H54 (cell line): ENCODE measurements at places on chromosomes 2 and 18.

DNA sequence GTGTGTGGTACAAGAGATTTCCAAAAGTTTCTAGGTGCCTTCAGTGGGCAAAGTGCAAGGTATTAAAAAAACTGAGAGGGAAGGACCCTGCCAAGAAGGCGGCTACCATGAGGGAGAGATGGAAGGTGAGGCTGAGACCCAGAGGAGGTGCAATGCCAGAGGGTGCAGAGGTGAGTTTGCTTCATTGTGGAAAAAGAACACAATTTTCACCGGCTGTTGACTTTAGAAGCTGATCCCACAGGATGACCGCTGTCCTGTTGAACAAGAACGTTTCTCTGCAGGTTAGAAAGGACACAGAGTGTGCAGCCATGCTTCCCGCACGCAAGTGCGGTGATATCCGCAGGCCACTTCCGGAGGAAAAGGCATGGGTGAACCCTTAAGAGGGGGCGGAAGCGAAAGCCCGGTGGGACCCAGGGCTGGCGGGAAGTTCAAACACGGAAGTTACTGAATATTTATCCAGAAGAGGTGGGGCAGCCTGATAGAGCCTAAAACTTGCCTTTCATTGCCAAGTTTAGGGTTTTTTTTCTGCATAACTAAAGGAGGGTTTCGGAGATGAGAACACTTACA, 16.6 kb downstream of the SP110 start:
- DNase-seq = no peak

DNA sequence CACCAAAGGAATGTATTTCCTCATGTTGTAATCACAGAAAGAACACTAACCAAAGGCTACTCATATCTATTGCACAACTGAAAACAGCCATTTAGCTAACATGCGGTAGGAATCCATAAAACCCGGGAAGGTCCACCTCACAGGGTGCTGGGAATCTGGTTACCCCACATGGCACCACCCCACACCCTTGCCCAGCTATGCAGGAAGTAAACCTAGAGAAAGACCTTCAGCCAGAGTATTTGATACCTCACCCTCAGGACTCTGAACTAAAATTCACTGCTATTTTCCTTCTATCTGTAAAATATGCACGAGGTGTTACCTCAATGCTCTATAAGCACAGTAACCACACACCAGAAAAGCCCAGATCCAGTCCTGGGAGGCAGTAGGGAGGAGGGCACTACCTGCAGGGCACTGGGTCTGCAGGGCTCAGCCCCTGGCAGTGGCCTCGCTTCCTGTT, 45.8 kb downstream of the PTPN2 start:
- peak; percentile 53 for DNase-seq

- DNase-seq = no peak
These were observed 23.2 kb upstream of the B3GNT7 start for GRCh38 chr2:231372326-231372725.

GRCh38 chr18:64175432-64175831, 26.5 kb upstream of the LINC00305 start:
- no peak for DNase-seq

DNA sequence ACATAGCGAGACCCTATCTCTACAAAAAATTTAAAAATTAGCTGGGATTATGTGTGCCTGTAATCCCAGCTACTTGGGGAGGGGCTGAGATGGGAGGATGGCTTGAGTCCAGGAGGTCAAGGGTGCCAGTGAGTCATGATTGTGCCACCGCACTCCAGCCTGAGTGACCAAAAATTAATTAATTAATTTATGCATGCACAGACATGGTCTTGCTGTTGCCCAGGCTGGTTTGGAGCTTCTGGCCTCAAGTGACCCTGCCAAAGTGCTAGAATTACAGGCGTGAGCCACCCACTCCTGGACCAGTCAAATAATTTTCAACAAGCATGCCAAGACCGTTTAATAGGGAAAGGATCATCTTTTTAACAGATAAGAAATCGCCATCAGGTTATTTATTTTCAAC, 57.7 kb upstream of the TFCP2L1 start:
- DNase-seq = no peak

DNA sequence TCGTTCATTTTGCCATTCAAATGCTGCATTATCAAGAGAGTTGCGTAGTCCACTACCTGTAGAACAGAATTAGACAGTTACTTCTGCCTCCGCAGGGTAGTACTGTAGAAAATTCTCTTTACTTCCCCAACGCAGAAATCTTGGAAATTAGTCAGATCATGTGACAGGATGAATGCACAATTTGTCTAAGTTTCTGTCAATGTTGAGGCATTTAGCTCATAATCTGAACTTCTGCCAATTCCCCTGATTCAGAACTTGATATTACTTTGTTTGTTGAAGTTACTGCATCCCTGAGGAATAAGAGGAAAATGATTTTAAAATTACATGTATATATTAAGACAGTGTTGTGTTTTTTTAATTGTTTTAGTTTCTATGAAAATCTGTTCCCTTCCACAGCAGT, 83.4 kb downstream of the TTC27 start:
- no peak for DNase-seq

DNA sequence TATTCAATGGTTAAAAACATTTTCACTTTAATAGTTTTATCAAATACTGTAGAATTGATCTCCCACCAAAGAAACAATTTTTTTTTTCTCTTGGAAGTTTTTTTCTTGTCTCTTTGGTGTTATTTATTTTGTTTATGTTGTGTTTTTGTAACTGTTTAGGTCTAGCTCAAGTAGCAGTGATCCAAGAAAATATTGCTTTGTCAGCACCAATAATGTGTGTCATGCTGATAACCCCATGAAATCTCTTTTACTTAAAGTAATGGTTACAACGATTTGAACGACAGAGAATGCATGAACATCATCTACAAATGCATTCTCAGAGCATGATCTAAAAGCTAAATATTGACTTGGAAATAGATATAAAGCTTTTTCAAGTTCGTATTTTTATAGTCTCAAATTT, 122.9 kb downstream of the DOK6 start:
- no peak for DNase-seq

DNA sequence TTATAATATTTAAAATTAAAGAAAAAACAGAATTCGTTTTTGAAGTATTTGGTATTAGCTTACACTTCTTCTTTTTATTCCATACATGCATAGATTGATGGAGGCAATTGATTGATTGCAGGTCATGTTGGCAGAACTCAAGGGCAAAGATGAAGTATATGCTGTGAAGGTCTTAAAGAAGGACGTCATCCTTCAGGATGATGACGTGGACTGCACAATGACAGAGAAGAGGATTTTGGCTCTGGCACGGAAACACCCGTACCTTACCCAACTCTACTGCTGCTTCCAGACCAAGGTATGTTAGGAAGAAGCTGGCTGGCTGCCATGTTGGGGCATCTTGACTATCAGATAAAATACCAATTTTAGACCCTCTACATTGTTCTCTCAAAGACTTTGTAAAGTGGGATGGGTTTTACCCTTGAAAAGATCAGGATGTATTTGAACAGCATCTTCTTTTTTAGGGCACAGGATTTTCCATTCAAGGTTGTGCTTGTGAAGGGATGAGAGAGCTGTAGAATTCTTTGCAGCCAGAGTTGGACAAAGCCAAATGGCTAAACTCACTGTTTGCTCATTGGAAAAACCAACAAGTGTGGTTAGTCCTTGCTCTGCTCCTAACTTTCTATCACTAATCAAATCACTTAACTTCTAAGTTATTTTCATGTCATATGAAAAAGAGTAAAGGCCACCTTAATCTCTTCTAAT, 286.8 kb upstream of the EPAS1 start:
- no peak for DNase-seq

- no peak for DNase-seq
These were observed 12.3 kb upstream of the MEP1B start for GRCh38 chr18:32177530-32177929.

DNA sequence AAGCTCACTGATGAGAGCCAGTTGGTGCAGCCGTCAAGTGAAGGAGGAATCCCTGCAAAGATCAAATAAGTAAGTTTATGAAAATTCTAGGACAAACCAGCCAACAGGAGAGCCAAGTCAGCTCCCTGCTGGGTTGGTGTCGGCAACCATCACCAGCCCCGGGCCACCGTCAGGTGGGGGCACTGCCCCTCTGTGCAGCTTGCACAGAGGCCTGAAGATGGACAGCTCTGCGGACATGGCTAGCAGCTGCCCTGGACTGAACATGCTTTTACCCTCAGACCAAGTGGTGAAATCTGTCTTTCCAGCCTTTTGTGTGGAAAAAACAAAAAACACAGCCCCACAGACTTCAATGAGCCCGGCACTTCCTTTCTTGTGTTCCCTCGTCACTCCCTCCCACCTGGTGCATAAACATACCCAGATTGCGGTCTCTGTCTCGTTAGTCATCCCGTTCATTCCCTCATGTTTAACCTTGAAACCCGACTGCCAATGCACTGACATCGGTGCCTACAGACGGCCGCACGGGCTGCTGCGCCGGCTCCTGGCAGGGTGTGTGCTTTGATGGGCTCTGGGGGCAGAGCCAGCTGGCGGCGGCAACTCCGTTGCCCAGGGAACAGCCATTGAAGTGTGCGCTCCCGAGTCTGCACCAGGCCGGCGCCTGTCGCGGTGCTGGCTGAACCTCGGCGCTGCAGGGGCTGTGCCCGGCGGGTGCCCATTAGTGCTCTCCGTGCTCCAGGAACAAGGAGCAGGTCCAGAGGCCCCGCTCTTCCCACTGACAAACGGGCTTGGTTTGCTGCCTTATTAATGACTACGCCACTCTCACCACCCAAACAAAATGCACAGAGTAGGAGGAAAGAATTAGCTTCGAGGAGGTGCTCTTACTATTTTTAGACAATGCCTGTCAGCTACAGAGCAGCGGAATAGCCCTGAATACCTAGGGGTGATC, 95.3 kb downstream of the EIPR1 start:
- DNase-seq = peak; percentile 92

GRCh38 chr2:50714089-50714488, 317.8 kb downstream of the NRXN1 start:
- no peak for DNase-seq

DNA sequence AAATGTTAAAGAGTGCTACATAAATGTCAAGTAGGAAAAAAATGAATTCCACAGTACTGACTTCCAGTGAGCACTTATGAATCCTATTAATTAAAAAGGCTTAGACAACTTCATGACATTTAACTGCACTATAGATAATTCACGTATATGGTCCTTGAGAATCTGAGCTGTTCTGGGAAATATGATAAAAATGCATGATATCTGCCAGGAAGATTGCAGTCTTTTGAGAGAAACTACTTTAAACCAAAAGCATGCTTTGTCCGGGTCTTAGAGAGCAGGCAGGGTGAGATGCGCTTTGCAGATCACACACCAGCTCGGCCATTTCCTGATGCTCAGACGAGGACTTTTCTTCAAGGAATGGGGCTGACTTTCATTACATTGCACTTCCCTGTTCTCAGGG, 42.6 kb downstream of the CMPK2 start:
- DNase-seq = no peak
